A549 treated with DMSO at 1 μM for 4 hours (cell line): ENCODE measurements at places on chromosomes 1 and 21. TPM values are rescaled to one million over a fixed set of nuclear protein-coding genes. Genes with fewer than 3 reads are reported as not detected.

The DNALI1 gene
- 0.02 to 0.43 TPM (median 0.05 TPM) in 3 of 5 replicates, not detected in the others for total RNA-seq

The TMEM61 gene
- total RNA-seq: 0.34 to 0.50 TPM (median 0.40 TPM) in 3 of 5 replicates, not detected in the others

The S100A12 gene
- total RNA-seq: not detected in 5 replicates

The TSPAN1 gene
- total RNA-seq: 1.8 to 2.7 TPM (median 2.3 TPM) in 5 replicates

The MYOM3 gene
- total RNA-seq: 5.8 to 7.2 TPM (median 6.4 TPM) in 5 replicates

The C8B gene
- total RNA-seq: not detected in 5 replicates

The KCNH1 gene
- total RNA-seq: 3.2 to 4.3 TPM (median 3.4 TPM) in 5 replicates

The HLX gene
- total RNA-seq: 3.9 to 5.0 TPM (median 4.8 TPM) in 5 replicates

The VHLL gene
- not detected in 5 replicates for total RNA-seq

The SLAMF7 gene
- total RNA-seq: 1.6 to 4.0 TPM (median 2.6 TPM) in 5 replicates

The FCRLA gene
- 0.06 to 0.09 TPM in 2 of 5 replicates, not detected in the others for total RNA-seq

The CDC7 gene
- 4.6 to 7.4 TPM (median 6.6 TPM) in 5 replicates for total RNA-seq

The FAM72A gene
- total RNA-seq: 9.0 to 13.7 TPM (median 12.6 TPM) in 5 replicates

The COL18A1 gene
- total RNA-seq: 127 to 167 TPM (median 144 TPM) in 5 replicates

The PUSL1 gene
- 15.4 to 25.1 TPM (median 23.2 TPM) in 5 replicates for total RNA-seq

The TBX15 gene
- total RNA-seq: 0.05 to 0.07 TPM (median 0.07 TPM) in 4 of 5 replicates, not detected in the other

The RHEX gene
- total RNA-seq: not detected in 5 replicates

The CDK18 gene
- 0.66 to 1.3 TPM (median 1.1 TPM) in 5 replicates for total RNA-seq

The DIPK1A gene
- 7.8 to 11.6 TPM (median 9.5 TPM) in 5 replicates for total RNA-seq

The NIBAN1 gene
- 0.95 to 1.5 TPM (median 1.0 TPM) in 5 replicates for total RNA-seq

The DDAH1 gene
- total RNA-seq: 6.6 to 9.7 TPM (median 7.6 TPM) in 5 replicates

The GJC2 gene
- total RNA-seq: 0.28 to 0.42 TPM (median 0.39 TPM) in 5 replicates

The HSD3B2 gene
- not detected in 5 replicates for total RNA-seq

The NEXN gene
- 4.6 to 7.1 TPM (median 5.1 TPM) in 5 replicates for total RNA-seq

The CD52 gene
- total RNA-seq: not detected in 5 replicates

The KIF21B gene
- 2.1 to 3.7 TPM (median 3.6 TPM) in 5 replicates for total RNA-seq

The LRRC71 gene
- total RNA-seq: 0.11 to 0.38 TPM (median 0.16 TPM) in 4 of 5 replicates, not detected in the other
